ENCODE measurements at places on chromosomes 2 and 18. TPM values are rescaled to one million over a fixed set of nuclear protein-coding genes. Genes with fewer than 3 reads are reported as not detected.

XPO1 gene
- 780 TPM for total RNA-seq

ANKRD53 gene
- 0.62 TPM for total RNA-seq

TP53I3 gene
- total RNA-seq: 11.9 TPM

SATB2 gene
- 532 TPM for total RNA-seq

OBSL1 gene
- total RNA-seq: 39.9 TPM

COLEC11 gene
- total RNA-seq: 0.78 TPM

SERPINB11 gene
- not detected for total RNA-seq

Data from occipital lobe (tissue), 3 donors.